Activated T-cell treated with anti-CD3 and anti-CD28 coated beads, Interleukin-2, amount 50 U/mL, for 72 hours (primary cell): ENCODE measurements at places on chromosomes 5 and 9. TPM values are rescaled to one million over a fixed set of nuclear protein-coding genes. Genes with fewer than 3 reads are reported as not detected.

GRCh38 chr9:137272241-137273094 is 5.1 kb upstream of the TOR4A start:
- peaks cover 28% of the 10 kb centered on the region for H3K4me1 ChIP-seq
- H3K36me3 ChIP-seq: peaks cover 8% of the 10 kb centered on the region
- no peak overlapping the region for H3K4me3 ChIP-seq

DNA sequence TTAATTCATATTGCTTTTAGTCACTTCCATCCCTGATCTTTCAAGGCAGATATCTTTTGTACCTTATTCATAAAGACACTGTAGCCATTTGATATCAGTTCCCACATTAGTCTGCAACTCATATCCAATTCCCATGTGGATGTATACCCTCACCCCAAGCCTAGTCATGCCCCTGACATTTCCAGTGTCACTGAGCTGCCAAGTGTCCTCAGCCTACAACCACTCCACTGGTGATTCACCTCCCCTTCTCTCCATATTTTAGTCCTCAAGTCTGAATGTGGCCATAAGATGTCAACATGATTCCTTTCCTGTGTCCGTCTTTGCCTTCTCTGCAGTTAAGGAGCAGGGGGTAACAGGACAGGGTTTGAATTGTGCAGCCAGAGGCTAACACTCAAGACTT is 346.9 kb downstream of the RAB3C start:
- H3K27me3 ChIP-seq: no peaks in the 10 kb centered on the region
- peaks cover 42% of the 10 kb centered on the region for H3K4me1 ChIP-seq
- no peak overlapping the region for H3K4me3 ChIP-seq

DNA sequence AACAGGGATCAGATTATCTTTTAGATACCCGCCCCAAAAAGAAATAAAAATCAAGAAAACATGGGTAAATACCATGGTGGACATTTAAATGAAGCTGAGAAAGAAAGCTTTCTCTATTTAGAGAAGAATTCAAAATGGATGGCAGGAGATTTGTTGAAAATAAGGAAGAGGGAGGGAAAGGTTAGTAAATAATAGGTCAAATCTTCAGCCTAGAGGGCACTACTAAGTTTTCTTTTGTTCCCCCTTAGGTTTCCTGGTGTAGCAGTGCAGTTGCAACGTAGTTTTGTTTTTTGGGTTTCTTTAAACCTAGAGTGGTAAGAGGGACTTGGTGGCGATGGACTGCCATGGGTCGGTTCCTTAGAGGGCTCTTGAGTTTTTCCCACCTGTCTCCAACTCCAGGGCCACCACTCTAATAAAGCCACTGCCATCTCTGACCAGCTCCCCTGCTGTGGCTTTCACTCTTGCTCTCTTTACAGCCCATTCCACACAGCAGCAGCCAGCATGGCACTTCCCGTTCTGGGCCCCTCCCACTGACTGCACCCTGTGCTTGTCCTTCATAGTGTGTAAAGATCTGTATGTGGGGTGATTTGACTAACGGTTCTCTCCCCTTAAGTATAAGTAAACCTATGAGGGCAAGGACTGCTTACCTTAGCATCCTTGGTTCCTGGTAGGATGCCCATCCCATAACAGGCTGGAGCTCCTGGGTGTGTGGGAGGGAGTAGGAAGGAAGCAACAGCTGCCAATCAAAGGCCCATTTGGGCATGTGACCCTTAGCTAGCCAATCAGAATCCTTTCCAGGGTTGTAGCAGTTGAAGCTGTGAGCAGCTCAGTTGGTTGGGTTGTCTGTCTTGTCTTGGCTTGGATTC is 118.3 kb downstream of the SLC1A3 start:
- peak overlapping the region; percentile 51 for H3K27ac ChIP-seq
- peak overlapping the region; percentile 72 for H3K4me3 ChIP-seq
- H3K27me3 ChIP-seq: no peaks in the 10 kb centered on the region
- peak; percentile 51 for DNase-seq

GRCh38 chr9:69140123-69140735 is 33.8 kb upstream of the TJP2 start:
- no peak overlapping the region for H3K4me3 ChIP-seq
- H3K4me1 ChIP-seq: no peaks in the 10 kb centered on the region
- DNase-seq: no peak
- no peaks in the 10 kb centered on the region for H3K27me3 ChIP-seq

DNA sequence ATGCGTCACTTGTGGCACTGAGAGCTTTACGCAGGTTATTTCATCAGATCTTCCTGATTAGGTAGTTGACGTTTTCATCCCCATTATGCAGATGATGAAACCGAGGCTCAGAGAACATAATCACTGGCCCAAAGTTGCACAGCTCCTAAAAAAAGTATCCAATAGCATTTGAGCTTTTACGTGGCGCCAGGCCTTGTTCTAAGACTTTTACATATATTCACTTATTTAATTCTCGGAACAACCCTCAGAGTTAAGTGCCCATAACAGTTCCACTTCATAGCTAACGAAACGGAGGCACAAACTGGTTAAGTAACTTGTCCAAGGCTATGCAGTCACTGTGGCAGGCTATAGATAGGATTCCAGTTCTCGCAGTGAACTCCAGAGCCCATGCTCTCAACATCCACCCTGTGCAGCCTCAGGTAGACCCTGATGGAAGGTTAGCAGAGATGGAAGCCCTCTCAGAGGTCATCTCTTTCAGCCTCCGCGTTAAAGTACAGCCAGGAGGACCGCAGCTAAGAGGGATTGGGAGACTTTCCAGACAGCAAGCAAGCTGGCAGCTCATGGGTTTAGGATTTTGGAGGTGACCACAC is 39.3 kb downstream of the AMBP start:
- H3K4me1 ChIP-seq: no peaks in the 10 kb centered on the region
- no peaks in the 10 kb centered on the region for H3K27me3 ChIP-seq
- H3K36me3 ChIP-seq: no peaks in the 10 kb centered on the region
- no peak overlapping the region for H3K27ac ChIP-seq

GRCh38 chr5:4479426-4479825 is 660.7 kb upstream of the ADAMTS16 start:
- no peak overlapping the region for H3K4me3 ChIP-seq
- H3K36me3 ChIP-seq: peaks cover 1% of the 10 kb centered on the region
- no peak for DNase-seq
- H3K27me3 ChIP-seq: no peaks in the 10 kb centered on the region
- H3K27ac ChIP-seq: no peak overlapping the region

GRCh38 chr5:100872408-100873190 is 30.5 kb downstream of the ST8SIA4 start:
- peak overlapping the region; percentile 97 for H3K27ac ChIP-seq
- H3K4me3 ChIP-seq: peak overlapping the region; percentile 6
- H3K4me1 ChIP-seq: peaks cover 62% of the 10 kb centered on the region
- H3K27me3 ChIP-seq: no peaks in the 10 kb centered on the region

GRCh38 chr5:32299059-32299677 is 13.6 kb downstream of the MTMR12 start:
- peaks cover 7% of the 10 kb centered on the region for H3K36me3 ChIP-seq
- H3K27ac ChIP-seq: no peak overlapping the region
- peaks cover 39% of the 10 kb centered on the region for H3K4me1 ChIP-seq
- no peaks in the 10 kb centered on the region for H3K27me3 ChIP-seq
- DNase-seq: no peak

- no peak overlapping the region for H3K27ac ChIP-seq
- DNase-seq: no peak
- peaks cover 37% of the 10 kb centered on the region for H3K27me3 ChIP-seq
- peaks cover 16% of the 10 kb centered on the region for H3K4me1 ChIP-seq
Measured at GRCh38 chr5:14265570-14265969, 122.4 kb downstream of the TRIO start.

DNA sequence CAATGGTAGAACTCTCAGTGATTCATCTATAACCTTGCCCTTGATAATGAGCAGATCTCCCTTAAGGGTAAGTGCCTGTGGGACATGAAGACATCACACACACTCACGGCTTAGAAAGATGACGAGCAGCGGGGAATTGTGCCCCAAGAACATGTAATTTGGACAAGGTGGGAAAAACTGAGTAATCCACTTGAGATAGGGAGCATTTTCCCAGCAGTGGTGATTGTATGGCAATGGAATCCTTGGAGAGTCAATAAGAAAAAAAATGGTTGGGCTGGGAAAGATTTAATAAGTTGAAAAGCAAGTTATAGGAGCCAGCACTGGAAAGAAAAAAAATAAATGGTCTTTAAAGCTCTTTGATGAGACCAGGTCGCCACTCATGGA is 193.1 kb downstream of the GLIS3 start:
- no peak overlapping the region for H3K4me3 ChIP-seq
- no peak overlapping the region for H3K27ac ChIP-seq
- no peaks in the 10 kb centered on the region for H3K36me3 ChIP-seq

GRCh38 chr9:110444911-110445310 is 107.2 kb upstream of the TXNDC8 start:
- no peaks in the 10 kb centered on the region for H3K36me3 ChIP-seq
- no peaks in the 10 kb centered on the region for H3K27me3 ChIP-seq
- no peak overlapping the region for H3K27ac ChIP-seq
- H3K4me1 ChIP-seq: no peaks in the 10 kb centered on the region
- H3K4me3 ChIP-seq: no peak overlapping the region

GRCh38 chr5:67377631-67378030 is 181.0 kb upstream of the CD180 start:
- no peaks in the 10 kb centered on the region for H3K36me3 ChIP-seq
- H3K4me3 ChIP-seq: no peak overlapping the region
- peaks cover 13% of the 10 kb centered on the region for H3K4me1 ChIP-seq
- H3K27me3 ChIP-seq: no peaks in the 10 kb centered on the region
- H3K27ac ChIP-seq: no peak overlapping the region

PTGES gene
- 0.48 TPM for total RNA-seq

SEMA5A gene
- 0.14 TPM for total RNA-seq

CERT1 gene
- 31.9 TPM for total RNA-seq

TAF1L gene
- 0.05 TPM for total RNA-seq

PRR16 gene
- total RNA-seq: not detected

RAB24 gene
- total RNA-seq: 26.3 TPM

FAM240B gene
- total RNA-seq: not detected

GRIN3A gene
- total RNA-seq: not detected
